ENCODE measurements at places on chromosomes 16 and 17. TPM values are rescaled to one million over a fixed set of nuclear protein-coding genes. Genes with fewer than 3 reads are reported as not detected.

DNA sequence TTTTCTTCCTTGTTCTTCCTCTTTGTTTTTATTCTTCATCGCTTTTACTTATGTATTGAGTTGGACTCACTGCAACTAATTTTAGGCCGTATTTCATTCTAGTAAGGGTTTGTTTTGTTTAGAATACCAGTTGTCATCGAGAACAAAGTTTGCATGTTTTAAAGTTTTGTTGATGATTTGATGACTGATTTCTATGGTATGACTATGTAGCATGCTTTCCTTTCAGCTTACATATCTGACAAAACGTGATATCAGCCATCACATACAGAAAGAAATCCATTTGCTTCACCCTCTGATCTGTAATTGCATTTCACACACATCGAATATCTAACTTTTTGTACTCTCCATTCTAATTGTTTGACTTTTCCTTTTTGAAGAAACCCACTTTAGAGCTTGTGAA lies 4.0 kb downstream of the PRKCA start:
- peak overlapping the region; percentile 100 for H3K27ac ChIP-seq
- peaks cover 70% of the 10 kb centered on the region for H3K36me3 ChIP-seq
- DNase-seq = no peak
- no peaks in the 10 kb centered on the region for H3K27me3 ChIP-seq

DNA sequence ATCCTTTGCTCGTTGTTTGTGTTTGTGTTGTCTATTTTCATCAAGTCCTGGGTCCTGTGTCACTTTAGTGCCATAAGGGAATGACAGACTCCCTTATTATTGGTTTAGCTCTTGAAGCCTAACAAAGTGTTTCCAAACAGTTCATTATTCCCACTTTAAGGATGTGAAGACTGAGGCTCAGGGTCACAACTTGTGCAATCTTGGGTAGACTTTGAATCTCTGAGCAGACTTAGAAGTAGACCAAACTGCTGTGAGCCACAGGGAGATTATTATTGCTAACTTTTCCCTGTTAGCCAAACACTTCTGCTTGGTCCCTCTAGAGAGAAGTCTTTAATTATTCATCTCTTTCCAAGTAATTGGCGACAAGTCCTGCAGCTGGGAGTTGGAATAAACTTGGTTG lies 31.8 kb downstream of the PRKCB start:
- no peak for DNase-seq
- peaks cover 8% of the 10 kb centered on the region for H3K36me3 ChIP-seq
- peaks cover 68% of the 10 kb centered on the region for H3K4me1 ChIP-seq
- H3K4me3 ChIP-seq = no peak overlapping the region
- no peaks in the 10 kb centered on the region for H3K27me3 ChIP-seq
- H3K27ac ChIP-seq = no peak overlapping the region

DNA sequence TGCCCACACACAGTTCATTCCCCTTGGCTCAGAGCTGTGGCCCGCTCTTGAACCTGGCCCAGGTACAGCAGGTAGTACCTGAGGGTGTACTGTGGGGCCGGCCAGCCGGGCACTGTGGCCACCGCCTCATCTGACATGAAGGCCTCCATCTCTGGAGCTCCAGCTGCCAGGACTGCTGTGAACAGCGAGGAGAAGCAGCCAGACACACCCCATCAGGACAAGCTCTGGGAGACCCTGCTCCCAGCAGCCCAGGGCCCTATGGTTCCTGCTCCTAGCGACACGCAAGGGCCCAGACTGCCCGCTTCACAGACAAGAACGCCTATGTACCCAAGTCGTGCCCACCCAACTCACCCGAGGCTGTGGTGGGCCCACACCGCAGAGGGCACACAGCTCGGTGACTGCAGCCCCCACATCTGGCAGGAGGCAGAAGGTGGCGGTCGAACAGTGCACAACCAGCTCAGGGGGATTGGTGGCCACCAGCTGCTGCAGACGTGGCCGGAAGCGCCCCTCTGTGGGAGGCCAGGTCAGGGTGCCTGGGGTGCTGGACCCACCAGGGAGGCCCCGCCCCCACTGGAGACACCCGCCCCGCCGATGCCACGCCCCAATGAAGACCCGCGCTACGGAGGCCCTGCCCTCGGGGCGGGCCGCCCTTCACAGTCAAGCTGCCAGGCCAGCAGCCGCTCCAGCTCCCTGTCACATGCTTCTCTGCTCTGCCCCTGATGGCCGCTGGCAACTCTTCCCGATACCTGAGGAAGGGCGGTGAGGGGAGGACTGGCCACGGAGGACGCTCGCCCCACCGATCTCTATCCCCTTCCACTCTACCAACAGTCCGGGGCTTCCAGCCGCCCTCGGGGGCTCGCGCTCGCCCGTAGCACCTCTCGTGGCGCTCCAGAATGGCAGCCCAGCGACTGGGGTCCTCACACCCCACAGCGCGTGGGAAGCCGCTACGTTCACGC lies 1.1 kb upstream of the STUB1 start:
- H3K36me3 ChIP-seq = peaks cover 20% of the 10 kb centered on the region
- H3K27ac ChIP-seq = peak overlapping the region; percentile 33
- peaks cover 2% of the 10 kb centered on the region for H3K27me3 ChIP-seq
- peak overlapping the region; percentile 76 for H3K4me3 ChIP-seq
- DNase-seq = peak; percentile 72

GRCh38 chr17:73118139-73118538 lies 25.7 kb upstream of the SLC39A11 start:
- no peak overlapping the region for H3K4me3 ChIP-seq
- no peak overlapping the region for H3K27ac ChIP-seq
- no peaks in the 10 kb centered on the region for H3K36me3 ChIP-seq
- H3K27me3 ChIP-seq = peaks cover 4% of the 10 kb centered on the region
- no peak for DNase-seq

CBFA2T3 gene
- 0.34 TPM for total RNA-seq

DNA sequence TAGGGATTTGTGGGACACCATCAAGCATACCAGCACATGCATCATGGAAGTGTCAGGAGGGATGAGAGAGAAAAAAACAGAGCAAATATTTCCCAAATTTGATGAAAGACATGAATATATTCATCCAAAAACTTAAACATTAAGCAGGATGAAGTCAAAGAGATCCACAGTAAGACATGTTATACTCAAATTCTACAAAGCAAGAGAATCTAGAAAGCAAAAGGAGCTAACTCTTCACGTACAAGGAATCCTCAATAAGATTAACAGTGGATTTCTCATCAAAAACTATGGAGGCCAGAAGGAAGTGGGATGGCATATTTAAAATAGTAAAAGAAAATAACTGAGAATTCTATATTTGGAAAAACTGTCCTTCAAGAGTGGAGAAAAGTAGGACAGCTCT lies 374.8 kb downstream of the ZFHX3 start:
- H3K36me3 ChIP-seq = peaks cover 6% of the 10 kb centered on the region
- H3K4me3 ChIP-seq = no peak overlapping the region
- H3K27me3 ChIP-seq = no peaks in the 10 kb centered on the region
- no peak overlapping the region for H3K27ac ChIP-seq
- no peak for DNase-seq
- no peaks in the 10 kb centered on the region for H3K4me1 ChIP-seq

KRTAP3-2 gene
- total RNA-seq = not detected

DNA sequence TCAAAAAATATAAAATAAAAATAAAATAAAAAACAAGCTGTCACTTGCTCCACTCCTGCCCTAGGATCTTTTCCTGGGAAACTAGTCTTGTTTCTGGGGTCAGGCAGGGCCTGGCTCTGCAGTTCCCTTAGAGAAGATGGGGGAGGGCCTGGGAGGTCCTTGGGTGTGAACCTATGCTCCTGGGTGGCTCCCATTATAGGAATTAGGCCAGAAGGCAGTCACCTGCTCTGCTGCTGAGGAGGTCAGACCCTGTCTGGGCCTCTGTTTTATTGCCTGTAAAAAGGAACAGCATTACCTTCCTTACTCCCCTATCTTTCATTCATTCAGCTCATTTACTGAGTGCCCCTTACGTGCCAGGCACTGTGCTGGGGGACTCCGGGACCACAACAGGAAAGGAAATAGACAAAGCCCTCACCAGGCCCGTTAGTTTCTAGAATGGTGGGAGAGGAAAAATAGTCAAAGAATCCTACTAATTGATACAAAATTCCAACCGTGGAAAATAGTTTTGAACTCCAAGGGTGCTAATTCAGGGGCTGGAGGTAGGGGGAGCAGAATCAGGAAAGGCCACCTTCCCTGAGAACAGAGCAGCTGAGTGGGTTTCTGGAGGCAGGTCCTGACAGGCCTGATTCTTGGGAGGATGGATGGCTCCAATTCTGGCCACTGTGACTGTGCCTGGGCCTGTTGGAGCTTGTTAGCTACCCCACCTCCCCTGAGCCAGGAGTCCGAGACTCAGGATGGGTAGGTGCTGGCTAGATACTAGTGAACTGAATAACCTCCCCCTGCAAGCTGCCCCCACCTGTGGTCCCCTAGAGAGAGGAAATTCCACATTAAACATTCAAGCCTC lies 1.3 kb upstream of the SLC46A1 start:
- H3K27ac ChIP-seq = no peak overlapping the region
- H3K36me3 ChIP-seq = no peaks in the 10 kb centered on the region
- peaks cover 8% of the 10 kb centered on the region for H3K4me1 ChIP-seq
- no peak for DNase-seq
- no peak overlapping the region for H3K4me3 ChIP-seq
- H3K27me3 ChIP-seq = peaks cover 12% of the 10 kb centered on the region

TOX3 gene
- total RNA-seq = not detected

DNA sequence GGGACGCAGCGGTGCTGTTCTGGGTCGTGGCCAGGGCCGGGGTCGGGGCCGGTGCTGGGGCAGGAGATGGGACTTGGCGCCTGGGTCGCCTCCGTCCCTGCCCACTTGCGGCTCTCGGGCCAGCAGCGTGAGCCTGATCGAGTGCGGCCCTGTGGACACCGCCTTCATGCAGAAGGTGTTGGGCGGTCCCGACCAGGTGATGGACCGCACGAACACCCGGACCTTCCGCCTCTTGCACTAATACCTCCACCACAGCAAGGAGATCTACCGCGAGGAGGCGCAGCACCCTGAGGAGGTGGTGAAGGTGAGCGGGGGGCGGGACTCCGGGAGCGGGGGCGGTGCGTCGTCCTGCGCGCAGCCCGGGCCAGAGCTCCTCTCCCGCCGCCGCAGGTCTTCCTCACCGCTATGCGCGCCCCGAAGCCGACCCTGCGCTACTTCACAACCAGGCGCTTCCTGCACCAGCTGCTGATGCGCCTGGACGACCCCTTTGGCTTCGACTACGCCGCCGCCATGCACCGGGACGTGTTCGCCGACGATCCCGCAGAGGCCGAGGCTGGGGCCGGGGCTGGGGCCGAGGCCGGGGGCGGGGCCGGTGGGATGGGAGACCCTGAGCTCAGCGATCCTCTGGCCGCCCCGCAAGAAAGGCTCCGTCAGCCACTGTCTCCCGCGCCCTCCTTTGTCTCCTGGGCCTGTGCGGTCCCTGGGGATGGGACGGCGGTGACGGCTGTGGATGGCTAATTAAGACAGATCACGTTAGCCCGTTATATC lies 4.5 kb upstream of the HSD17B1 start:
- peaks cover 13% of the 10 kb centered on the region for H3K4me1 ChIP-seq
- H3K36me3 ChIP-seq = peaks cover 3% of the 10 kb centered on the region
- H3K4me3 ChIP-seq = peak overlapping the region; percentile 36
- H3K27ac ChIP-seq = no peak overlapping the region

GRCh38 chr17:1455291-1455796 lies 688 bp downstream of the CRK start:
- H3K36me3 ChIP-seq = peaks cover 22% of the 10 kb centered on the region
- H3K4me3 ChIP-seq = peak overlapping the region; percentile 82
- H3K27ac ChIP-seq = peak overlapping the region; percentile 89
- DNase-seq = peak; percentile 65
- peaks cover 8% of the 10 kb centered on the region for H3K27me3 ChIP-seq
- H3K4me1 ChIP-seq = peaks cover 42% of the 10 kb centered on the region

NFAT5 gene
- 37.9 TPM for total RNA-seq

RUNDC3A gene
- total RNA-seq = not detected

GRCh38 chr17:75457047-75457654 lies 716 bp downstream of the TMEM94 start:
- peak; percentile 30 for DNase-seq
- H3K4me1 ChIP-seq = peaks cover 24% of the 10 kb centered on the region
- H3K27ac ChIP-seq = peak overlapping the region; percentile 92
- H3K27me3 ChIP-seq = no peaks in the 10 kb centered on the region
- H3K36me3 ChIP-seq = peaks cover 3% of the 10 kb centered on the region

- H3K4me3 ChIP-seq = no peak overlapping the region
- peak; percentile 3 for DNase-seq
- H3K4me1 ChIP-seq = no peaks in the 10 kb centered on the region
- H3K27me3 ChIP-seq = peaks cover 1% of the 10 kb centered on the region
- no peak overlapping the region for H3K27ac ChIP-seq
Measured at GRCh38 chr16:85425074-85425662, 188.0 kb upstream of the GSE1 start.

- H3K4me3 ChIP-seq = no peak overlapping the region
- H3K4me1 ChIP-seq = peaks cover 18% of the 10 kb centered on the region
- no peak overlapping the region for H3K27ac ChIP-seq
- H3K36me3 ChIP-seq = no peaks in the 10 kb centered on the region
Measured at GRCh38 chr17:50180111-50180510, 14.3 kb downstream of the SGCA start.

SEPTIN12 gene
- total RNA-seq = not detected

DNA sequence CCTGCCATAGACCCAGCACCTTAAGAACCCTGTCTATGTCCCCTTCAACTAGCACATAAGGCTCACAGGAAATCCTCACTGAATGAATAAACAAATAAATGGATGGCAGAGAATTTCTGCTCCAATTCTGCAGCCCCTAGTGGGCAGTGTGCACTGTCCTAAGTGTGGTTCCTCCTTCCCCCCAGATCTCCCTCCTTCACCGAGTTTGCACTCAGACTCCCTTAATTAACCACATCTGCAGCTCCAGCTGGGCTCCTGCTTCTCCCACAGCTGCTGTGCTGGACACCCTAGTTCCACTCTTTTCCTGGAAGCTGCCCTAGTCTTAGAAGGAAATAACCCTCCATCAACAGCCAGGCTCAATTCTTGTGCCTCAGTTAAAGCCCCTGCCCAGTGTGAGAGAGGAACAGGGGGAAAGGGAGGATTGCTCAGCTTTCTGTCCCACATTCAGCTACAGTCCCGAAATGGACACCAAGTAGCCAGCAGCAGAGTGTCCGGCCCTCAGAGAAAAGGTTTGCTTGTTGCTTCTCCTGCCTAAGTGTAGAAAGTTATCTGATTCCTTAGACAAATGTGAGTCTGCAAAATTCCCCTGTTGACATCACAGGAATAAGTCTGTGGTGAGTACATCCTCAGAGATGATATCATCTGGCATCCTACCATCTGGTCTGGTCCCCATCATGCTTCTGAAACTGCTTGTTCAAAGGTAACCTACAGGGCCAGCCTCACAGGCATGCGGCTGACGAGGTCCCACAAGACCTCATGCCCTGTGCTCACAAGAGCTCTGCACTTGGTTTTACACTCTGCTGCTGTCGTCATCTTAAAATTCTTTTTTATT lies 12.3 kb downstream of the LRRC3C start:
- peak overlapping the region; percentile 79 for H3K27ac ChIP-seq
- H3K4me1 ChIP-seq = peaks cover 18% of the 10 kb centered on the region
- H3K36me3 ChIP-seq = no peaks in the 10 kb centered on the region
- no peaks in the 10 kb centered on the region for H3K27me3 ChIP-seq
- DNase-seq = peak; percentile 76

DNA sequence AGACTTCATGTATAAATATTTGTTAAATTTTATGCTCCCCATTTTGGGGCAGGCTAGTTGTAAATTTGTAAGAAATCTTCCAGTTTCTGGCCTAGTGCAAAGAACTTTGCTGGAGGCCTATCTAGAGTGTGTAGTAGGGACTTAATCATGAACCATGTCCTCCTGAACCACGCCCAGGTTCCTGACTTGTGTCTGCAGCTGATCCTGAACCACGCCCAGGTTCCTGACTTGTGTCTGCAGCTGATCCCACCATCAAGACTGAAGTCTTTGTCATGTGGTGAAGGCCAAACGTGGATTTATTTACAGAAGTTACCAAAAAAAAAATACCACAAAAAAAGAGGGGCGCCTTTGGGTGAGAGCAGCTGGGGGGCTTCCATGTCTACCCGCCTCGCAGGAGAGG lies 33.1 kb downstream of the LMF1 start:
- no peak overlapping the region for H3K27ac ChIP-seq
- H3K4me1 ChIP-seq = peaks cover 4% of the 10 kb centered on the region
- no peak overlapping the region for H3K4me3 ChIP-seq
- DNase-seq = no peak

Measured in activated CD4-positive, alpha-beta T cell treated with anti-CD3 and anti-CD28 coated beads for 36 hours (primary cell).